ENCODE measurements at places on chromosomes 2 and 18.

GRCh38 chr2:43222475-43223309, 3.7 kb downstream of the ZFP36L2 start:
- no peak for ATAC-seq

DNA sequence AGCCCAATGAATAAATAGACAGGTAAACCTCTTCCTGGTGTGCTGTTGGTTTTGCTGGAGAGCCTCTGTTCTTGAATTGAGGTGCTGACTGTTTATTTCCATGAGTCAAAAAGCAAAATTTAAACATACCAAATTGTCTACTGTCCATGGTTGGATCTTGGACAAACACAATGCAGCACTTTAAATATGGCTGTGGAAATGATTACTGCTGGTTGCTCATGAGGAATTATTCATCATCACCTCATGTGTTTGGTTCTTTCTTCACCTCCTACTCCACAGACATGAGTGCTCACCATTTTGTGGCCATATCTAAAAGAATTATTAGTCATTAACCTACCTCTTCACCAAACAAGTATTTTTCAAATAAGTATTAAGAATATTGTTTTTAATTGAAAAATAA, 85.3 kb upstream of the GALNT5 start:
- no peak for ATAC-seq

DNA sequence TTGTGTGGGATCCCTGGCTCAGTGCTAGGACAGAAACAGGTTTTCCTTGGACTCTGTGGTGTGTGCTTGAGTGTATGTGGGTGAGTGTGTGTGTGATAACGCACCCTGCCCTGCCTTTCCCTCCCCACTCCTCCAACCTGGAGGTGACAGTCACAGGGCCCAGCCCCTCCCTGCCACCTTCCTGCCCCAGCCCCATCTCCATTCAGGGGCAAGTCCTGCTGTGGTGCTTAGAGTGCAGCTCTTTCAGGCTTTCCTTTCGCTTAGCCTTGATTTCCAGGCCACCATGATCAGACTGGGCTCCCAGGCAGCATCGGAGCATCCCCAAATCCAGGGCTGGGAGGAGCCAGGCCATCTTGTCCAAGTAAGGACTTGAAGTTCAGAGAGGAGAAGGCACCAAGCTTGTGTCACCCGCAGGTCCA, 185.2 kb downstream of the ZFP36L2 start:
- no peak for ATAC-seq

- ATAC-seq: no peak
Observed at GRCh38 chr2:196183172-196183473, 11.7 kb upstream of the STK17B start.
